ENCODE measurements at places on chromosomes 7 and 10.

- no peak for DNase-seq
These were observed 196.7 kb downstream of the SEMA3E start for GRCh38 chr7:83452256-83452655.

- no peak for DNase-seq
These were observed at the start of gene SH3PXD2A for GRCh38 chr10:103855424-103855823. Gene SH3PXD2A (minus strand): TSS chr10:103855576. CDS start chr10:103855266, 310 bp downstream.

DNA sequence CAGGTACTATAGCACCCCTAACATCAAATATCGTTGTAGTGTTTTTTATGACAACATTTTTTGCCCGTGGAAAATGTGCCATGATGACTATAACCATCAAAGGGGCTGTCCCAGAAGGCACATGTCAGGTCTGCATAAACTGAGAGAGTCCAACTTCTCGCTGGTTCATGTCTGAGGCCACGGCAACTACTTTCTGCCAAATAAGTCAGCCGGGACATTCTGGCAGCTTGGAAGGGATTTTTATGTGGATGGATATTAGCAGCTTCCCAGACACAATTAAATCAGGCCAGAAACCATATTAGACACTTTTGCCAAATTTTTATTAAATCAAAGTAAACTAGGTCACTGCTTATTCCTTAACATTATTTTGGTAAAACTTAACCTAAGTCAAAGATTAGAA lies 477.4 kb upstream of the FZD8 start:
- DNase-seq: no peak

- no peak for DNase-seq
These were observed 316.0 kb upstream of the AOAH start for GRCh38 chr7:37040330-37040729.

GRCh38 chr10:63522277-63522687 lies 1.1 kb downstream of the REEP3 start:
- no peak for DNase-seq

DNA sequence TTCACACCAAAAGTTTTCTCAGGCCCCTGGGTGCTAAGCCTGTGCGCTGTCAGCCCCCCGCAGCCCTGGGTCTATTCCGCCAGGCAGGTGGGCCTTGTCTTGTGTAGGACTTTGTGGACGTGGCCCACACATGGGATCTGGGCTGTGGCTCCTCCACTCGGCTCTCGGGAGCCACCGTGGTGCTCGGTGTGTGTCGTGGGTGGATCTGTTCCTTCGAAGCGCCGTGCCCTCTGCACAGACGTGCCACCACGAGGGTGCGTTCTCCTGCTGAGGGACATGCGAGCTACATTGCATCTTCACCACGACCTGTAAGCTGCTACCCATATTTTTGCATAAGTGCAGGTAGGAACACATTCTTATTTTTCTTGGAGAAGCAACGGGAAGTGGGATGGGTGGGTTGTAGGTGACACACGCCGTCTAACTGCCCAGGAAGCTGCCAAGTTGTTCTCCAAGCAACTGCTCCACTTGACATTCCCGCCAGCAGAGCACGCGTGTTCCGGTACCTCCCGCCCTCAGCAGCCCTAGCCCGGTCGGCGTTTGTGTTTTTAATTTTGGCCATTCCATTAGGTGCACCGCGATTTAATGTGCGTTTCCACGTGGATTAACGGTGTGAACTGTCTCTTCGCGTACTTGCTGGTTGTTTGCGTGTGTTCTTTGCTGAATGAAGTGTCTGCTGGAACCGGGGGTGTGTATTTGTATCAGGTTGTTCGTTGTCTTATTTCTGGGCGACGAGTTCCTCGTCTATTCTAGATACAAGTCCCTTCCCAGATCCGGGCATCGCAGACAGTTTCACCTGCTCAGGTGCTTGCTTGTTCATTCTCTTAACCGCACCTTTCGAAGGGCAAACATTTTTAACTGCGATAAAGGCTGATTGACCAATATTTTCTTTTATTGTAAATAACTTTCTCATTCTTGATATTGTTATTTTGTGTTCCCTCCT lies 47.4 kb upstream of the CFAP46 start:
- DNase-seq: no peak

- no peak for DNase-seq
These were observed 525.0 kb upstream of the SEMA3D start for GRCh38 chr7:85711894-85712293.

GRCh38 chr10:47257396-47258120 lies 42.4 kb upstream of the GDF10 start:
- DNase-seq: no peak

DNA sequence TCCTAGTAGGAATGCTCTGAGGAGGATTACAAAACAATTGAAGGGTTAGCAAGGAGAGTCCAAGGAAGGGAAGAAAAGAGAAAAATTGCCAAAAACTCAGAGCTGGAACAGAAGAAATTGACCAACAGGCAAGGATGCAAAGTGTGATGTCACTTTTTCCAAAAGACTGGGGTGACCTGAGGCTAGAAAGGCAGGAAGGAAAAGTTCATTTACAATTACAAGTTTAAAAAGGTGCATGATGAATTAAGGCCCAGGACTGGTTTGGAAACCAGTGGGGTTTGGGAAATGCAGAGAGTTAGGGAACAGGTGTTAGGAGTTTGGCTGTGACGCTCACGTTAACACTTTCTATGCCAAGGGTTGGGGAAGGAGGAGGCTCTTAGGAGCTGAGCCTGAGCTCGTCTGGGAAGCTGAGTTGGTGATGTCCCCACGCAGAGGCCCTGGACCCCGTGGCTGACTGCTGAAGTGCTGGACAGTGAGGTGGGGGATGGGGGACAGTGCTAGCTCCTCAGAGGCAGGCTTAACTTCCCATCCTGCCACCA lies 92.6 kb upstream of the PODXL start:
- DNase-seq: no peak

DNA sequence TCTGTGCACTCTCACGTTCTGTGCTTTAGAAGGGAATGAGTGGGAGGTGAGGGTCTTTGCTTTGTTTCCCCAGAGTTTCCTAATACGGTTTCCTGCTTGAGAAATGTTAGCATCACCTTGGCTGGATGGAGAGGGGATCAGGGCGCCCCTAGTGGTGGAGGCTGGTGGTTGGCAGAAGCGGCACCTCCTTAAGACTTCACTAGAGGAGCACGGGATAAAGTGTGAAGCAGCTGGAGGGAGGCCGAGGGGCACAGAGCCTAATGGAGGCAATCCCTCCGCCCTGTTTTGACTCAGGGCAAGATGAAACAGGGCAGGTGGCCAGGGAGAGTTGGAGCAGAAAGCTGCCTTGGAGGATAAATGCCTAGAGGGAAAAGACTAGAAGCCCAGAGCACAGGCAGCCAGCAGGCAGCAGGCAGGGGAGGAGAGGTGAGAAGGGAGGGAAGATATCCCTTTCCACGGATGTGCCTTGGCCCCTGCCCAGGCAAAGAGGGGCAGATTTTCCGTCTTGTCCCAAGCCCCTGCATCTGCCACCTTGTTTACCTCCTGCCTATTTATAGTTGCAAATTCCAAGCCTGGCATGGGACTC lies 56.0 kb upstream of the BTRC start:
- DNase-seq: peak; percentile 78

GRCh38 chr7:69739190-69739589 lies 140.9 kb downstream of the AUTS2 start:
- DNase-seq: no peak

GRCh38 chr7:10860516-10860915 lies 113.2 kb upstream of the PHF14 start:
- no peak for DNase-seq

GRCh38 chr7:149130572-149131198 lies 4.6 kb upstream of the ZNF425 start:
- DNase-seq: no peak

GRCh38 chr10:96833220-96834001 lies 1.3 kb downstream of the LCOR start:
- DNase-seq: no peak

- DNase-seq: peak; percentile 59
These were observed 9.3 kb upstream of the TSPAN14 start for GRCh38 chr10:80444646-80445319.

- no peak for DNase-seq
These were observed 173.2 kb downstream of the BUB3 start for GRCh38 chr10:123327450-123327849.

DNA sequence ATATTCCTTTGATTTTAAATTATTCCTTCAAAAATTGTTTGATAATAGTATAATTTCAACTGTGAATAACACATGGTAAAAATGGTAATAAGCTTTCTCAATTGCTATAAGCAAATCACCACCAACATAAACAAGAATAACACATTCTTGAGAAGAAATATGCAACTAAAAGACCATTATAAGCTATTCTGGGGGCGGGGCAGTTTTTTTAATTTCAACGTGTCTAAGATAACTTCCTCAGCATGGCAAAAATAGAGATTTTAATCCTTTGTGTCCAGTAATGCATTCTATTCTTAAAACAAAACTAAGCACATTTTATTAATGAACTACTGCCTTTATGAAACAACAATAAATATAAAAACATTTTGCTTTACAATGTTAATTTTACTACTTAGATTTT lies 1.5 kb downstream of the DNAJC12 start:
- no peak for DNase-seq

GRCh38 chr7:31071645-31072029 lies 19.5 kb downstream of the ADCYAP1R1 start:
- DNase-seq: no peak

GRCh38 chr10:93752761-93753160 lies 5.0 kb upstream of the LGI1 start:
- DNase-seq: no peak

DNA sequence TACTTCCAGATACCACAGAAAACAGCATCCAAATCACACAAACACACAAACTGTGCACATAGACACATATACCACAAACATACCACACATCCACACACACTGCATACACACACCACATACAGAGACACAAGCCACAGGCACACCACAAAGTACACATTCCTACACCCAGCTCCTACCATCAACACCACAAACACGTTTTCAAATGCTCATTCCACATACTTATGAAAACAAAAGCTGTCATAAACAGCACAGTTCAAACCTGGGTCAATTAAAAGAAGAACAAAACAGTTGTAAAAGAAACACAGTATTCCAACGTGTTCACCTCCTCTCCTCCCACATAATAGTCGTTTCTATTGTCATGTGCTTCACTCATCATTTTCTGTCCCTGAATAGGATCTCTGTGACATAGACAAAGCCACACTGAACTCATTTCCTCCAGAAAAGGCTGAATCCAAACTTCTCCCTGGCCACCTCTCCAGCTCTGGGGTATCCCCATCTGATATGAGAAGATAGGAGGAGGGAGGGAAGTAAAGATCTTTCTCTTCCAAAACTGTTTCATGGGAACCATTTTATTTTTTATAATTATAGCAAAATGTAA lies 89.2 kb downstream of the CXCL12 start:
- no peak for DNase-seq

DNA sequence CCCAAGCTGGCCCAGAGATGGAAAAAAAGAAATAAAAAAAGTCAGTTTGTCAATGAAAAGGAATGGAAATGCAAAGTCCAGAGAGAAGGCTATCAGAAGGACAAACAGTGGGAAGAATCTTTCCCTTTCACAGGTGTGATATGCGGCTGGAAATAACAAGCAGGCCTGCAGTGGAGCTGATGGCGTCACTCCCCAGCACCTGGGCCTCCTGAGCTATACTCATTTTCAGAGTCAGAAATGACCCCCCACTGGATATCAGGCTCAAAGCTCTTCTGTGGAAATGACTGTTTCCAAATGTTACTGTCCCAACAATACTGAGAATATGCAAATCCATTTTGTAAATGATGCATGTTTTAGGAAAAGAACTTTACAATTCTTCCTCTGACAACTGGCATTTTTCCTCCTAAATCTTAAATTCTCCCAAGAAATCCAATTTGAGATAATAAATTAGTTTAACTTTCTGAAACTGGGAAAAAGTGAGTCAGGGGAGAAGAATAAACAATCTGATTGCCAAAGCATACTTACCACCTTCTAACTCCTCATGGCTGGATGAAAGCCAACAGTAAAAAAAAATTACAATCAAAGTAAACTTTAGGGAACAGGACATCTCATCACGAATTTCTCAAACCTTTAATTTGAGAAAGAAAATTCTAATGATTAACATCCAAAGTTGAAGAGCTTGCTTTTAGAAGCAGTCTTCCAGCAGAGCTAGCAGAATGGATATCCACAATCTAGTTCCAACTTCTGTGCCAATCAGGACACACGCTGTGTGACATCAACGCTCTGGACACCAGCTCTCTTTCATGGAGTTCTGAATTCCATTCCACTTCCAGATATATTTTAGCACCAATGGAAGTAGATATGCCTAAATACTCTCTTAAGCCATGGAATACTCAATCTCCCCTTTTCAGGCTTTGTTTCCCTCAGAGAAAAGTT lies 5.3 kb upstream of the CUZD1 start:
- no peak for DNase-seq

DNA sequence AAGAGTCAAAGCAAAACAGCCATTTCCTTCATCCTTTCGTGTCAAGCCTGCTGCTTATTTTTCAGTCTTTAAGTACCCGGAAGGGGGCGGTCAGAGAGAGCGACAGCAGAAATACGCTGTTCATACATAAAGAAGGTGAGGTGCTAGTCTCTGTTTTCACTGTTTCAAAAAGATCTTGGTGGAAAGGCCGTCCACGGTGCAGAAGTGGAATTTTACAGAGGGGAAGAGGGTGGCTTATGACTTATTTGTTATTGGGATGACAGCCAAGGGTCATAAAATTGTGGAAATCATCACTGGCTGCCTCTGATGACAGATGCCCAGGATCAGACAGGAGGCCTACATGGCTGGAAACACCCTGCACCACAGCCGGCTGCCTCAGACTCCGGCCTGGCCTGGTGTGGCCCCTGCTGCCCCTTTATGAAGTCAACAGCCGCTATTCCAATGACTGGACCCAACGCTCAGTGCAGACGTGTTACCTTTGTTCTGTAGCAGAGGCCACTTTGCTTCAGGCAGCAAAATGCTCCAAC lies 57.0 kb downstream of the HIPK2 start:
- DNase-seq: no peak

GRCh38 chr7:91397612-91398011 lies 133.4 kb downstream of the FZD1 start:
- no peak for DNase-seq

- no peak for DNase-seq
These were observed 56.7 kb downstream of the NEURL1 start for GRCh38 chr10:103550229-103550628.

GRCh38 chr10:61456095-61456789 lies 3.1 kb upstream of the TMEM26 start:
- DNase-seq: no peak

GRCh38 chr10:59000162-59000825 lies 176.1 kb upstream of the PHYHIPL start:
- DNase-seq: no peak

GRCh38 chr10:77249901-77250459 lies 387.6 kb downstream of the KCNMA1 start:
- DNase-seq: no peak

- no peak for DNase-seq
These were observed 178.1 kb downstream of the CALN1 start for GRCh38 chr7:72234086-72234485.

GRCh38 chr10:54559498-54559897 lies 241.5 kb downstream of the PCDH15 start:
- DNase-seq: no peak

Data from activated CD4-positive, CD25-positive, alpha-beta regulatory T cell treated with anti-CD3 and anti-CD28 coated beads, Interleukin-2, amount 50 U/mL, for 72 hours (primary cell).